Bronchial epithelial cell (primary cell): ENCODE measurements at places on chromosomes 2 and 18.

- no peak for DNase-seq
These were observed 38.7 kb upstream of the UXS1 start for GRCh38 chr2:106232638-106233349.

DNA sequence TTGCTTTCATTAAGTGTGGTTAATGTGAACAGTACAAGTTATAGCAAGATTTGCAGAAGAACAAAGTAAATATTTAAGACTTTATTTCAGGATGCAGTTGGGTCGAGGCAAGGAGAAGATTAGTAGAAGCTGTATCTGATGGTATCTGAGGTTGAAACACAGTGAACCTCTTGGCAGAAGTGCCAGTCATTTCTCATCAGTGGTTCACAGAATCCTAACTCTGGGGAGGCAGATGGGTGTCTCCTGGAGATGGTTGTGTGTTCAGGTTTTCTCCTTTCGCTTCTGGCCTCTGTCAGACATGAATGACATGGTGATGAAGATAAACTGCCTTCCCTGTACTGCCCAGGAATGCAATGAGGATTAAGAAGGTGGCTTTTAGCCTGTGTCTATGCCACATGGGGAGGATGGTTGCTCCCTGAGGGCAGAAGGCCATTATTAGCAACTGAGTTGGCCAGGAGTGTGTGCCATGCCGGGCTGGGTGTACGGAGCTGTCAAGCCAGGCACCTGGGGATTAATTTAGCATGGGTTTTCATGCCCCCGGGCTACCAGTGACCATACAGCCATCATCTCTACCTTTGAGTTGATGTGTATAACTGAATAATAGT, 28.0 kb downstream of the MGAT5 start:
- no peak for DNase-seq

GRCh38 chr2:11417946-11418585, 47.9 kb downstream of the E2F6 start:
- DNase-seq = no peak

- no peak for DNase-seq
These were observed 3.5 kb upstream of the DSC2 start for GRCh38 chr18:31105733-31106132.

DNA sequence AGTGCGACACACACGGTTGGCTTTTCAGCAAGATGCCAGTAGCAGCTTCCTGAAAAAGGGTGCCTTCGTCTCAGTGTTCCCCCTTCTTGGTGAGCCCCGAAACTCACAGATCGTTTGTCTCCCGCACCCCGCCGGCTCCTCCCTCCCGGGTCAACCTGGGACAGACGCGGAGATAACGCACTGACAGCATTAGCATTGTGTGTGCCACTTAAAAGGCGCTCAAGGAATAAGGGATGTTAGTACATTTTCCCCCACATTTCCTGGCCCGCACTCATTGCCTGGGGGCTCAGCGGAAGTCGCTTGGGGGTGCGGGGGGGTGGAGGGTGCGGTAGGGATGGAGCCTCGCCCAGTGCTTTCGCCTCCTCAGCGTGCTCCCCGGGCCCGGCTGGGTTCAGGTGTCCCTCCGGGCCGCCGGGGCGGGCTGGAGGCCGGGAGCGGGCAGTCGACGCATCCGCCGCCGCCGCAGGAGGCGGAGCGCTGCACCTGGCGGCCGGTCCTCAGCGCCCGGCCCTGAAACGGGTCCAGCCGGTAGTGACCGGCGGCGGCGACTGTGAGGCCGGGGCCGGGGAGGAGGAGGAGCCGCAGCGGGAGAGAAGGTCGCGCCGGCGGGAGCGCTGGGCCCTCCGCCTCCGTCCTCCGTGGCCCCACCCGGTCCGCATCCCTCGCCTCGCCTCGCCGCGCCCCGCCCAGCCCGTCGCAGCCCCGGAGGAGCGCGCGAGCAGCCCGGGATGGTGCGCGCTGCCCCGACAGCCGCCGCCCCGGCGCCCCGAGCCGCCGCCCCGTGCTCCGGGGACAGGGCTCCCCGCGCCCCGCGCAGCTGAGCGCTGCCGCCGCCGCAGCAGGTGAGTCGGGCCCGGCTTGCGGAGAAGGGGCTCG, at the start of gene MFSD6:
TSS of gene MFSD6 (plus strand) at position 694 of the 876 bp plus-strand sequence. CDS start 27,675 bp downstream, outside the sequence.
- no peak for DNase-seq
